ENCODE measurements at places on chromosomes 1 and 21. TPM values are rescaled to one million over a fixed set of nuclear protein-coding genes. Genes with fewer than 3 reads are reported as not detected.

The ZMYND12 gene
- not detected for total RNA-seq

DNA sequence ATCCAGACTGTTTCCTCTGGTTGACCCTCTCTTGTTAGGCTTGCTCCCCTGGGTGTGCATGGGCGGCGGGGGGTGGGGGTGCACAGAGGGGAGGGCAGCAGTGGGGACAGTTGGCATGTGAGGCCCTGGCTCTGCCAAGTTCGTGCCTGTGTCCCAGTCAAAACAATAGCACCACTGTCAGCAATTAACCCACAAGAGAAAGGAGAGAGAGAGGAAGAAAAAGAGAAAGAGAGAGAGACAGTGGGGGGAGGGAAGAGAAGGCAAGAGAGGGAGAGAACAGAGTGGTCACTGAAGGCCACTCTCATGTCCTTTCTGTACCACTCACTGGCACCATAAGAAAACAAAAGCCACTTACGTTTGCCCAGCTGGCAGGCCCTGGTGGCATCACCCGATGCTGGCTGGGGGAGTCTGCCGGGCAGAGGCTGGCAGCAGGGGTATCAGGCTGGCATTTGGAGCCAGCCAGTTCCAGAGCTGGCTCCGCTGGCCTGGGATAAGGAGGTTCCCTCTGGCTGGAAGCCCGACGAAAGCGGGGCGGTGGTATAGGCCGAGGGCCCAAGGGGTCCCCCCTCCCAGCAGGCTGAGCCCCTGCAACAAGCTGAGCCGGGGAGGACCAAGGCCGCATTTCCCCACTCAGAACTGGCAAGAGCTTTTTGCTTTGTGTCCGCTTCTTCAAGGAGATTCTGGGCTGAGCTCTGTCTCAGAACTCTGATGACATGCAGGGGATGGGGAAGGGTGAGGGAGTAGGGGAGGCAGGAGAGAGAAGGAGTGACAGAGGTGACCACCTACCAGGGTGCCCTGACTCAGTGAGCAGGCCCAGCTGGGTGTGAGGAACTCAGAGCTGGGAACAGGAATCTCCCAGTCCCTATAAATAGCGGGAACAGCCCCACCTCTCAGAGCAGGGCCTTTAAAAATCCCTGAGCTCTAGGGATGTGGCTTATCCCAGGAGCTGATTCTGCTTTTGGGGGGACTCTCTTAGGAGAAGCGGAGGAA lies 27.9 kb downstream of the PIK3C2B start:
- no peak overlapping the region for H3K27ac ChIP-seq
- no peaks in the 10 kb centered on the region for H3K36me3 ChIP-seq
- H3K27me3 ChIP-seq = no peaks in the 10 kb centered on the region
- DNase-seq = no peak

The RNF19B gene
- 8.6 TPM for total RNA-seq

DNA sequence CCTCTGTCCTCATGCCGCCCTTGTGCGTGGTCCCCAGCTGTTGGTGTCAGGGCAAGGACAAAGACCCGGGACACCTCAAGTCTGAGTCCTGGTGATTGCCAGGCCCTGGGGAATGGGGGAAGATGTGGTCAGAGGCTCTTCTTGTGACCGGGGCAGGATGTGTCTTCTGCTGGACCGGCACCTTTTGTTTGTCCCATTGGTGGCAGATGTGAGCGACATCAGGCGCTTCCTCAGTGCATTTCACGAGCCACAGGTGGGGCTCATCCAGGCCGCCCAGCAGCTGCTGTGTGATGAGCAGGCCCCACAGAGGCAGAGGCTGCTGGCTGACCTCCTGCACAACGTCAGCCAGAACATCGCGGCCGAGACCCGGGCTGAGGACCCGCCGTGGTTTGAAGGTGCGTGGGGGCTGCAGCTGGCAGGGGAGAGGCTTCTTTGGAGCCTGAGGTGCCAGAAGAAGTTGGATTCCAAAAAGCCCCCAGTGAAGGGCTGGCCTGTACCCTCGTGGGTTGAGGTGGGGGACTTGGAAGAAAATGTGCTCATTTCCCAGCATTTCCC lies 8.4 kb downstream of the DFFB start:
- no peaks in the 10 kb centered on the region for H3K27me3 ChIP-seq
- DNase-seq = no peak
- no peaks in the 10 kb centered on the region for H3K4me1 ChIP-seq
- H3K36me3 ChIP-seq = 0 out of 2 replicates have a peak, but pooled peaks cover 4% of the 10 kb centered on the region
- H3K4me3 ChIP-seq = no peak overlapping the region

DNA sequence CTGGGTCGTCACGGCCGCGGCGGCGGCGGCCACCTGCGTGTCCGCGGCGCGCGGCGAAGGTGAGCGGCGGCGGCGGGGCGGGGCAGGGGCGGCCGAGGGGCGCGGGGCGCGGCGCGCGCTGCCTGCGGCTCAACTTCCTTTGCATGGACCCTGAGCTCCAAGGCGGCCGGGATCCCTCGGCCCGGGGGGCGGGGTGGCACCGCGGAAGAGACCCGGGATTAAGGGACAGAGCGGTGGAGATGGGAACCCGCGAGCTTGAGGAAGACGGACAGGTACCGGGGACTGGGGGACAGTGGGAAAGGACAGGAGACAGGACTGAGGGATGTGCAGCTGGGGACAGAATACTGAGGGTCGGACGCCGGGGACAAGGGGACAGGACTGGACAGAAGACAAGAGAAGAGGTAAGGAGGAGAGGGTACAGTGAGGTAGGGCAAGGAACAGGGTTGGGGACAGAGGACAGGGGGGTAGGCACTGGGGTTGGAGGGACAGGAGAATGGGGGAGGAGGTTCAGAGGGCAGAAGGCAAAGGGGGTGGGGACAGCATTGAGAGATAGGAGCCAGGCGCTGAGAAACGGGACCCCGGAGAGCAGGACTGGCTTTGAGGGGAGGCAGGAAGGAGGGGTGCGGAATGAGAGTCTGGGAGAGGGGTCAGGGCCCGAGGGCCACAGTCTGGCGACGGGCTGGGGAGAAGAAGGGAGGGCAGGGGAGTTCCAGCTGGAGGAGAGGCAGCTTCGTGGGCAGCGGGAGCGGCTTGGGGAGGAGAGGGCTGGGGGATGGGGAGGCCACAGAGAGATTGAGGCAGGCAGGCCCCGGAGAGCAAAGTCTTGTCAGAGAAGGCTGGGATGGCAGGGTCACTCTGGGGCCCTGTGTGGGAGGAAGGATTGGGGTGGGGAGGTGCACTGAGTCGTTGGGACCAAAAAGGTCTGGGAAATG lies 648 bp downstream of the EPHA8 start:
- H3K4me1 ChIP-seq = no peaks in the 10 kb centered on the region
- no peaks in the 10 kb centered on the region for H3K36me3 ChIP-seq
- DNase-seq = no peak
- H3K4me3 ChIP-seq = no peak overlapping the region

GRCh38 chr1:38733761-38734160 lies 125.8 kb downstream of the RRAGC start:
- no peaks in the 10 kb centered on the region for H3K27me3 ChIP-seq
- DNase-seq = no peak
- H3K27ac ChIP-seq = no peak overlapping the region

The AMIGO1 gene
- total RNA-seq = 0.41 TPM

- DNase-seq = no peak
- peaks cover 11% of the 10 kb centered on the region for H3K4me1 ChIP-seq
- no peak overlapping the region for H3K4me3 ChIP-seq
- H3K27ac ChIP-seq = no peak overlapping the region
Measured at GRCh38 chr1:181803421-181803820, 258.1 kb downstream of the ZNF648 start.

- peaks cover 1% of the 10 kb centered on the region for H3K4me1 ChIP-seq
- DNase-seq = no peak
- H3K4me3 ChIP-seq = no peak overlapping the region
- no peak overlapping the region for H3K27ac ChIP-seq
- no peaks in the 10 kb centered on the region for H3K27me3 ChIP-seq
Measured at GRCh38 chr1:101142244-101142643, 94.6 kb upstream of the S1PR1 start.

The SLC35F3 gene
- not detected for total RNA-seq

Measured in SJSA1 (cell line).